ENCODE measurements at places on chromosomes 12 and 14.

DNA sequence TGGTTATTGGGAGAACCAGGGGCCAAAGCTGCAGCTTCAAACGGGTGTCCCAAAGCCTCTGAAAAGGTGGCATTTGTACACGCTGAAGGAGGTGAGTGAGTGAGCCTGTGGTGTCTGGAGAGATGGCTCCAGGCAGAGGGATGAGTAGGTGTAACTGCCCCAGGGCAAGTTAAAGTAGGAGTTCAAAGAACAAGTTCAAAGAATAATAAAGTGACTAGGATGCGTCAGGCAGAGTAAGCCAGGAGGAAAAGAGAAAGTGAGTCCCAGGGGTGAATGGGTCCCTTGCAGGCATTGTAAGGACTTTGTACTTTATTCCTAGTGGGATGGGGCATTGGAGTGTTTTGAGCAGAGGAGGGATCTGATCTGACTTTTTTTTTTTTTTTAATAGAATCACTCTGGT lies 201.4 kb upstream of the PWP1 start:
- no peak for DNase-seq

DNA sequence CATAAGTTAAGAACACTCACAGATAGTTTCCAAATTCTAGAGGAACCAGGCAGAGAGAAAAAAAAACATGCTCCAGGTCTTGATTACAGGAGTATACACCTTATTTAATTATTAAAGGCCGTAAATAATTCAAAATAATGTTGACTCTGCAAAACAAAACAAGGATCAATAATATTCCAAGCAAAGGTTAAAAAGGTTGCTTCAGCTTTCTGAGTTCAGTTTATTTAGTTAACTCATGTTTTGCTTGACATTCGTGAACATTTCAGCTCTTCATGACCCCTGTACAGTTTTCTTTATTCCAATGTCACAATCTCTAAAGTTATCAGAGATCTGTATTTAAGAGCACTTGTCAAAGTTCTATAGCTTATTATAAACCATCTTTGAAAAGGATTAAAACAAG lies 19.6 kb downstream of the KLRF2 start:
- DNase-seq = no peak

GRCh38 chr14:32230181-32230580 lies 27.1 kb upstream of the RNU6-8 start:
- DNase-seq = no peak

DNA sequence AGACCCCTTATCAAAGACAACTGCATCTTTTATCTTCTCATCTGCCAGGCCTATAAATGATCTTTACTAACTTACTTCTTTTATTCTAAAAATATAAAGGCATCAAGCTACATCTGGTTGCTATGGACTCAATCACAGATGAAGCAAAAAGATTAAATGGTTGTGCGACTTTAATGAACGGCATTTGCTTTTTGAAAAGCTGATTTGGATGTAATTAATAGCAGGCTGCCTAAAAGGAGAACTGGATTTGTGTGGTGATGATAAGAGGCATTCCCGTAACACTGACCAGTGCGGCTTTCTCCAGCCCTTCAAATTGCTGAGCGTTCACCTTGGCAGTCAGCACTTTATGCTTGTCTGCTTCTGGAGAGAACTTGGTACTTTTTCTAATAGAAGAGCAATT lies 103.8 kb downstream of the ARMH4 start:
- DNase-seq = no peak

DNA sequence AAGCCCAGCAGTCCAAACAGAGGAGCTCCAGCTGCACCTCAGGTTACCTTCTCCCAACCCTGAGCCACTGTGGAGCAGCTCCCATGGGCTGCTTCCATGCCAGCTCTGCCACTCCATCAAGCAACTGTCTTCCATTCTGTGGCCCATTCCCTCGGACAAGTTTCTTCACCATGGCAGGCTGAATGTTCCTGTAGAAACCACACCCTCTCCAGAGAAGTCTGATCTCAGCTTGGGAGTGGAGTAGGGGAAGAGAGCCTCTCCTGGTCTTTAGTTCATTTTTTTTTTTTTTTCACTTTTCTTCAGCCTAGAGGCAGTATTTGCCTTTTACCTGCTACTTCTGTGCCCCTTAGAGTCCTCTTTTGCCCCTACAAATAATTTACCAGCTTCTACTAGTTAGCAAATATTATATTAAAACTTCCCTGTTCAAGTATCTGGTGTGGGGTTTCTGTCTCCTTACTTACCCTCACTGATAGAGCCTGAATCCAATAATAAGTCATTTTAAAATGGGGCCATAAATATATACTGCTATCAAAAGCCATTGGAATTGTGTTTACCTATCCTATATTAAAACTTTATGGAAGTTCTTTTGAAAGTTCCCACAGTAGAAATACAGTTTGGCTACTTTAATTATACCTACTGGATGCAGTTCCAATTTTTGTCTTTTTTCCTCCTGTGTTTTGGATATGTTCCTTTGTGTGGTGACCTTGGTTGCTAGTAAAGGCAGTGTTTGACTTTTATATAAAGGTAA lies 11.7 kb upstream of the SLC17A8 start:
- DNase-seq = no peak
